ENCODE measurements at places on chromosomes 6 and 20.

DNA sequence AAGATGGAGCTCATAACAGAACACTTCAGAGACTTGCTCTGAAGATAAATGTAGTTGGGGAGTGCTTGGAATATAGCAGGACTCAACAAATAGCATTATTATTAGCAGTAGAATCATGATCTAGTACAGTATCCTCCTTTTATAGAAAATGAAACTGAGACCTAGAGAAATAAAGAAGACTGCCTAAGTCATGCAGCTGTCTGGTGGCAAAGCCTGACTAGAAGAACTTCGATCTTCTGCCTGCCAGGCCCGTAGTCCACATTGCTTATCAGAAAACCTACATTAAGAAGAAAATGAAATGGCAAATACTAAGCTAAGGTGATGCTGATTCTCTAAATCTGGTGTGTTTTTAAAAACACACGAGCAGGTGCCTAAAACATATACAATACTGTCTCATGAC, 46.4 kb upstream of the DST start:
- no peak for DNase-seq

DNA sequence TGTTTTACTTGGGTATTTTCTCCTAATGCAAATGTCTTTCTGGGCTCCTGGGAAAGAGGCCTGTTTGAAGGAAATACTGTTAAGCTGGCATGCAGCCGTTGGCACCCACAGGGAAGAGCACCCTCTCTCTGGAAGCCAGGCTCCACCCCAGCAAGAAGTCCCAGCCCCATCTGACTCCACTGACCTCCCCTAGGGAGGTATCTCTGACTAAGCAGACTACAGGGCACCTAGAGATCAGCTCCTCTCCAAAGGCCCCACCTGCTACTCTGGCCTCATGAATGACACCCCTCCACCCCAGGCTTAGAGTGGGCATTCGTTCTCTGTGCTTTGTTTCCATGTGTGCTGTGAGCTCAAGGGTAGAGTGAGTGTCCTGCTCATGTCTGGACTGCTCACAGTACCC, 6.4 kb upstream of the MDGA1 start:
- no peak for DNase-seq

GRCh38 chr6:132235596-132236280, 165.5 kb downstream of the MOXD1 start:
- DNase-seq, result no peak

DNA sequence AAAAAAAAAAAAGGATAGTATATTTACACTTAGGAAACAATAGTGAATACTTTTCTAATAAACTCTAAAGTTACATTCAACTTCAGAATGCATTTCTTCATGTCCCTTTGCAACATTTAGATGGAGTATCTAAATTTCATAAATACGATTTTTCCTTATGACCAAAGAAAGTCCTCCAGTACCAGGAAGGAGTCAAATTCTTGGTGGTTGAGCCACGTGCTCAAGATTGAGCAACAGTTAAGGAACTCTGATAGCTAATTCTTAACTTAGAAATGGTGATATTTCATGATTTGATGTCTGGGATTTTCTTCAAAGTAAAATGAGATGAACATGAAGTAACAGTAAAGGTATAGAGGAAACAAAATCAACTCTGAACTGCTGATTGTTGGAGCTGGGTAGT, 92.7 kb downstream of the SASH1 start:
- no peak for DNase-seq

DNA sequence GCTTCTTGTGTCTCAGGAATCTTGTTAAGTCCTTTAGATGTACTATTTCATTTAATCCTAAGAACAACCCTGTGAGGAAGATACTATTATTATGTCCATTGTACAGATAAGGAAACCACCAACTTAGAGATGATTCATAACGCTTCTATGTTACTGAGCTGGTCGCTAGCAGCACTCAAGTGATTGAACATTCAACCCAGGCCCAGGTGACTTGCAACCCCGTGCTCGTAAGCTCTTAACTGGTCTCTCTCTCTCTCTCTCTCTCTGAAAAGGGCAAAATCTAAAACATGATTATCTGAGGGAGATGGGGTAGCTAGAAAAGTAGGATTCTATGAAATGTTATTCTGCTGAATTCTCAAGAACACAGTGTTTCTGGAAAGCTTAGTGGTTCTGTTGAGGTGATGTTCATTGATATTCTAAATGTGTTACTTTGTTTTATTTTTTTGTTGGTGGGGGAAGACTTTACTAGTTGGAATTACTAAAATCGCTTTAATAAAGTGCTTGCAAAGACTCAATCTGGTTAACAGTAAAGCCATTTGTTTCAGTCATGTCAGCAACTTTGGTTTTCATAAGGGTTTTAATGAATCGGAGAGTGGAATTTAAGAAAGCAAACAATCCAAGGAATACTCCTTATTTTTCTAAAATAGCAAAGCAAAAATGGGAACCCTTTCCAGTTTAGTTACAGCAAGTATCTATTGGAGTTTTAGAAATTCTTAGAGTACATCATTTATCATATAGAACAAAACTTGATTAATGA, 265.0 kb upstream of the TAB2 start:
- no peak for DNase-seq

DNA sequence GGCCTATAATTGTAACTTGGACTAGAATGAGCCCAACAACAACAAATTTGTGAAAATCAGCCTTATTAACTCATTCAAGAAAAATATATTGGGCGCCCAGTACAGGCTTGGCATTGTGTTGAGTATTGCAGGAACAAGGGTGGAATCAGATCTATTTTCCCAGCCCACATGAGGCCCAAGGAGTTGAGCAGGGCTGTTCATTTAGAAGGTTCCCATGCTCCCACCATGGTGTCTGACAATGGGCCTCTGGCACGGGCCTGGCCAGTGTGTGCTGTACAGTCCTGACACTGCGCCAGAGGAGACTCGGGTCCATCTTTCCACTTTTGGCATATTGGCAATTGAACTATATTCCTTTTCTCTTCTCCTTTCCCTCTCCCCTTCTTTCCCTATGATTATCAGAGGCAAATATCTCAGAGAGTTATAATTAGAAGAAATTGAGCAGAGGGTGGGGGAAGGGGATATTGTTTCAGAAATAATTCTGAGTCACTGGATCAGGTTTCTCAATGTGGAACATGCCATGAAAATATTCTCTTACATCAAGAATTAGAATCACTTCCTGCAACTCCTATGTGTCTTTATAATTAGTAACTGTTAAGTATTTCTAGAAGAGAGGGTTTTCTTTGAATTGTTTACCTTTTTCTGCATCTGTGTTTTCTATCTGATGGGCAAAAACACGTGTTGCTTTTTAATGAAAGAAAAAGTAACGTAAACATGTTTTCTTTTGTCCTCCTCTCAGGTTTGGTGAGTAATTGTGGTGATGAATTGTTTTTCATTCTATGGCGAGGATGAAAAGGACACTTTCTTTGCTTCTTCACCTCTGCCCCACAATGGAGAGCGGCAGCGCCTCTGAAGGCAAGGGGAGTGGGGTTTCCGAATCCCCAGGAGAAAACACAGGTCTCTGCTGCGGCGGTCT, 209.4 kb downstream of the FOXA2 start:
- DNase-seq, result no peak

- no peak for DNase-seq
These were observed 207.4 kb downstream of the MYLK4 start for GRCh38 chr6:2543321-2543720.

DNA sequence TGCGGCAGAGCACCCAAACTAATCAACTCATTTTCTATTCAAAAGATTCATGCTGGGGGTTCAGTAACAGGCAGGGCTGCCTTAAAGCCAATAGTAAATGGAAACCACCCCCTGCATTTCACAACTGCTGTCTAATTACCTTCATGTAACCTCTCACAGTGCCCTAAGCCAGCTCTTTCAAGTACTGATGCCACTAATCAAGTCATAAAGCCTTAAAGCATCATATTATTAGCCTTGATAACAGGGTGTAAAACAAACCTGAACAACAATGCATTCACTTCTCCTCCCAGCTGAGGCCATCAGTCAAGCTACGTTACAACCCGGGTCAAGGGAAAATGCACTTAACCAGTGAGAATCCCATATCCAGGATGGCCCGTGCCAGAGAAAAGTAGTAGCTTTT, 33.0 kb downstream of the TRERF1 start:
- no peak for DNase-seq

DNA sequence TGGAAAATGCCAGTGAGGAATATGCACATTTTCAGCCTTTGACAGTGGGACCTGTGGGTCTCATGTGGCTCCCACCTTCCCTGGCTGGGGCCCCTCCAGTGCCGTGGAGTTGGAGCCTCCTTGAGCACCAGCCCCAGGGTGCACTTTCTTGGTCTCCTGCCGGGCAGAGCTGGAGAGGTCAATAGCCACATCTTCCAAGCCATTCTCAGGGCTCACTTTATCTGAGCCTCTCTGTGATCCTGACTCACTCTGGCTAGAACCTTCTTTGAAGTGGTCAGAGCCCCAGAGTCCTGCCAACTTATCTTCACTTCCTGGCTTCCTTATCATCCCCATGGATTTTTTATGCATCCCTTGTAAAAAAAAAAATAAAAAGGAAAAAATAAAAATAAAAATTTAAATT, 5.7 kb downstream of the VSX1 start:
- no peak for DNase-seq

DNA sequence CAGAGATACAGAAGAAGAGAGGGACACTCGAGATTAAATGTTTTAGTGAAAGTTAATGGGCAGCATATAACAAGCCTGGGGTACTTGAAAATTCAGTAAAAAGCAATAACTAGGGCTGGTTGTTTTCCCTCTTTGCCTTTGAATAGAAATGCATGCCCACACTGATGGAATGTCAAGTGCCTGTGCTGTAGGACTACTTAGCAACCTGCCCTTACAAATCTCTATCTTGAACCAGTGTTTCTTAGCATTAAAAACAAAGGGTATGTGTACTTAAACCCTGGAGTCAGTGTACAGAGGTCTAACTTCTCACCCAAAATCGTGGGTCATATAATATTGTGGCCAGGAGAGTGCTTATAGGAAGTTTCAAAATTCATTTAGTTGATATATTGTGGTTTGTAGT, 37.1 kb downstream of the RNF144B start:
- no peak for DNase-seq

GRCh38 chr6:104685871-104686549, 173.7 kb downstream of the HACE1 start:
- DNase-seq, result no peak

GRCh38 chr6:55704421-55704820, 125.4 kb upstream of the HMGCLL1 start:
- DNase-seq, result no peak
